SHP77 (cell line): ENCODE measurements at places on chromosomes 4 and X.

DNA sequence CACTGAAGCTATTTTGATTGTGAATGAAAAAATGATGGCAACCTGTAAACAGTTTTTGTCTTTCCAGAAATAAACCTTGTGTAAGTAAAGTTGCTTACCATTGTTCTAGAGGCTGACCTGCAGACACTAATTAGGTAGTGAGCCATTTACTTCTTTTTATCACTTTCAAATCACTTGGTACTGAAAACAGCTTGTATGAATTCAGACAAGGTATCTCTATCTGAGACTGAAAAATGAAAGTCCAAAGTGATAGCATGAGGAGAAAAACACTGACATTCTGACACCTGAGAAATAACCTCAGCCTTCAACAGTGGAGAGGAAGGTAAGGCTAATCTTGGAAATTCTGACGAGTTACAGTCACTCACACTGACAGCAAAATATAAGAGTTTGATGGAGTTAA is 238.8 kb downstream of the GPC3 start:
- no peak for DNase-seq

DNA sequence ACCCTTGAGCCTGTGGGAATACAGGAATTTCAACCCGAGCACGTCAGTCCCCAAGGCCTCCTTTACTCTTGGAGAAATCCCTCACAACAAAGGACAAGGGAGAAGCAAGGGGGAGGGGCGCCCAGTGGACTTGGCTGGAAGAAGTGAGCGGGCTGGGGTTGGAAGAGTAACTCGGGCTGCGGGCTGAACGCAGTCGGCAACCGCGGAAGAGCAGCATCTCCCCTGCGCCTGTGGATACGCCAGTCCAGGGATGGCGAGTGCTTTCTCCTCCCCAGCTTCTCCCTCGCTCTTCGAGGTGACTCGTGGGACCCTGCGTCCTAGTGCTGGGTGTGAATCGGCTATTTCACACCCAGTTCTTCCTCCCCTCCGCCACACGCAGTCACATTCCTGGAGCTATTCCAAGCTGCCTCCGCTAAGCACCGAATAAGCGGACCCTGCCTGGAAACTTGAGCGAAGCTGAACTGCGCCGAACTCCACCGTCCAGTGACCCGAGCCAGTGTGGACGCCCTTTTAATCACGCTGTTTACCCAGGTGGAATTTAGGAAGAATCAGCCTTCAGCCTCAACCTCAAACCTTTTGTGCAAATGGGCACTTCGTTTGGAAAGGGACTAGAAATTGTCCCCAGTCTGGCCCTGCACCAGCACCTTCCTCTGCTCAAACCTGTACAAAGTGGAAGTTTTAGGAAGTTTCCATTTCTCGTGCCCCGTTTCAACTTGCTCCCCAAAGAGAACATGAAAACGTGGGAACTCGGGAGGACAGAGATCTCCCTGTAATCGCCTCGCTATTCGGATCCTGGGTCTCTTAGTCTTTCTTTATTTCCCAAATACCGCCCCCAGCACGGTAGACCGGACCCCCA is 64.3 kb upstream of the WDR17 start:
- DNase-seq: no peak

GRCh38 chr4:108072300-108072699 is 82.6 kb downstream of the HADH start:
- DNase-seq: no peak

GRCh38 chr4:90226734-90227133 is 99.5 kb downstream of the CCSER1 start:
- DNase-seq: no peak
